Daoy (cell line): ENCODE measurements at places on chromosomes 5 and 9. TPM values are rescaled to one million over a fixed set of nuclear protein-coding genes. Genes with fewer than 3 reads are reported as not detected.

The NPDC1 gene
- 15.9 and 17.4 TPM in 2 replicates for total RNA-seq

DNA sequence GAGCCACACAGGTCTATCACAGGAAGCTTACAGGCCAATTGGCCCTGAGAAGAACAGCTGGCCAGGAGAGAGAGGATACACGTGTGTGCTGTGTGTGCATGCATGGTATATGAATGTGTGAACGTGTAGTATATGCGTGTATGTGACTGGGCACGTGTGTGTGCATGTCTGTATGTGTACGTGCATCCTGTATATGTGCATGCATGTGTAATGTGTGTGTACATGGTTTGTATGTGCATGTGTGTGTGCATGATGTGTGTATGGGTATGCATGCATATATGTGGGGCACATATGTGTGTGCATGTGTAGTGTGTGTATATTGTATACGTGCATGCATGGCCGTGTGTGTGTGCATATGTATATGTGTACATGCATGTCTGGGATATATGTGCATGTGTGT, 57.0 kb upstream of the FCN2 start:
- no peak for DNase-seq

DNA sequence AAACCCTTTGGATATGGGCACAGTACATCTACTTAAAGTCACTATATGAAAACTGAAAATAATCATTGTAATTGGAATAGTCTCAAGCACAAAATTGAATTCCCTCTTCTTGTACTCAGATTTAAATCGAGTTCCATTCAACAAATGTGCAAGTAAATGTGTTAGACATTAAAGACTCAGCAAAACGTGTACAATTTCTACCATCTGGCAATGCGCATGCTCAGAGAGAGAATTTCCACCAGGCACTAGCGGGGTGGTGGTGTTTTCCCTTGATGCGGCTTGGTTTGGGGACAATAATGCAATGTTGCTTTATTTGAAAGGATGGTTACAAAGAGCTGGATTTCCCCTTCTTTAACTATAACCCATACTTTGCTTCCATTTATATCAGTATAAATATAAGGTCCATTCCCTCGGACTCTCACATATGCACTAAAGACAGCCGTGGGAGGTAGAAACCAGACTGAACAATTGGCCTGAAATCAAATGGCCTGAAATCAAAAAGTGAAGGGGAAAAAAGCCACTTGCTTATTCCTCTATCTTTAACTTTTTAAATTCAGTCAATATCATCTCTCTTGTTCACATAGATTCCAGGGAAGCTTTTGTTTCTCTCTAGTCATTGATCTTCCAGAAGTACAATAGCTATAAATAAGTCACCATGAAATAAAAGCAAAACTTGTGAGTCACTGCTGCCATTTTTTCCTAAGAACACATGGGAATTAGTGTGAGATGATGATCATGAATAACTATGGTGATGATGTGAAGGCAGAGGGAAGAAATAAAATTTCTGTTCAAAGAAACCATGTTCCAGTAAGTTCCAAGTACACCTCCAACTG, 59.2 kb downstream of the ADAMTS12 start:
- DNase-seq, result no peak

- DNase-seq, result no peak
Measured at GRCh38 chr5:160452795-160453194, 31.1 kb downstream of the PTTG1 start.

GRCh38 chr5:161098516-161098915, 246.5 kb upstream of the ATP10B start:
- DNase-seq, result no peak

GRCh38 chr9:2791246-2791645, 52.6 kb downstream of the PUM3 start:
- DNase-seq, result no peak

- DNase-seq, result no peak
Measured at GRCh38 chr5:135355169-135355568, 43.9 kb downstream of the MACROH2A1 start.

DNA sequence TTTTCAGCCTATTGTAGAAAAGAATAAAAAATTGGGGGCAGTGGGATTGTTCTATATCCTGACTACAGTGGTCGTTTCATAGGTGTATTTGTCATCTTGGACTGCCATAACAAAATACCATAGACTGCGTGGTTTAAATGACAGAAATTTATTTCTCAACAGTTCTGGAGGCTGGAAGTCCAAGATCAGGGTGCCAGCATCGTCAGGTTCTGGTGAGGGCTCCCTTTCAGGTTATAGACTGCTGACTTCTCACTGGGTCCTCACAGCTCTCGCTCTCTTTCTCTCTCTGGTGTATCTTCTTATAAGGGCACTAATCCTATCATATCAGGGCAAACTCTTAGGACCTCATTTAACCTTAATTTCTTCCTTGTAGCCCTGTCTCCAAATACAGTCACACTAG, 356.7 kb upstream of the TRPC7 start:
- DNase-seq, result no peak

- DNase-seq, result peak; percentile 30
Measured at GRCh38 chr5:167769846-167770413, 521.5 kb upstream of the WWC1 start.

DNA sequence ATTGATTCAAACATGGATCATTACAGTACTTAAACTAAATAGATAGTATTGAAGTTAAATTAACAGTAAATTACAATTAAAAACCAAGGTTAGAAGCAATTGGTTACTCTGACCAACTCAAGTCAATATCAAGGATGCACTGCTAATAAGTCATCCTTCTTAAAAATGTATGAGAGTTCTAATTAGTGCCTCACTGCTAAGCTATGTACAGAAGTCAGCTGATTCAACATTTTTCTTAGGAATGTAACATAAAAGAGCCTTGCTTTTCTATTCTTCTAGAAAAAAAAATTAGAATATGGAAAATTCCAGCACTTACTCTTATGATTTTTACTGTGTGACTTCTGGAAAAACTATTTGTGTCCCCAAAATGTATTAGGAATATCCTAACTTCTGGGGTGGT, 75.7 kb upstream of the FBN2 start:
- no peak for DNase-seq

GRCh38 chr9:116494815-116495634, 192.1 kb upstream of the TRIM32 start:
- peak; percentile 54 for DNase-seq

- DNase-seq, result no peak
Measured at GRCh38 chr5:107803728-107804127, 133.0 kb upstream of the EFNA5 start.

The ANKRD18B gene
- total RNA-seq, result 4.2 and 16.5 TPM in 2 replicates

The RMRP gene
- 3,813 and 4,416 TPM in 2 replicates for total RNA-seq

GRCh38 chr9:128247226-128247803, 28.5 kb downstream of the GOLGA2 start:
- DNase-seq, result no peak

The OR2S2 gene
- total RNA-seq, result not detected in 2 replicates

DNA sequence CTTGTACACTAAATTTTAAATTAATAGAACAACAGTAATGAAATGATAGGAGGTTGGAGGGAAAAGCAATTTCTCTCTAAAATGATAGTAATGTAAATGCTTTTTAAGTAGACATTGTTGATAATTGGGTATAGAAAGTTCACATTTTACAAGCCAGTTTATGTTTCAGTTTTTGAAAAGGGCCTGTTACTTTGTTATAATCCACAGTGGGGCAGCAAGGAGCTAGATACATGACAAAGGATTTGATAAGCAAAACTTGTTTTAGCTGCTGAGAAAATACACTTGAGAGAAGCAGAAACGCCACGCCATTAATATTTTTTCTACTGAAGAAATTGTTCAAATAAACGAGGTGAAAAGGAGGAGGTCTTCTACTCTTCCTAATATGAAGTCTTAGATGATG, 30.2 kb downstream of the SREK1 start:
- no peak for DNase-seq

- no peak for DNase-seq
Measured at GRCh38 chr9:109972026-109972882, 192.3 kb downstream of the PALM2AKAP2 start.

- DNase-seq, result no peak
Measured at GRCh38 chr5:59500014-59500413, 393.5 kb downstream of the PDE4D start.

The RORB gene
- total RNA-seq, result 2.9 and 3.5 TPM in 2 replicates

DNA sequence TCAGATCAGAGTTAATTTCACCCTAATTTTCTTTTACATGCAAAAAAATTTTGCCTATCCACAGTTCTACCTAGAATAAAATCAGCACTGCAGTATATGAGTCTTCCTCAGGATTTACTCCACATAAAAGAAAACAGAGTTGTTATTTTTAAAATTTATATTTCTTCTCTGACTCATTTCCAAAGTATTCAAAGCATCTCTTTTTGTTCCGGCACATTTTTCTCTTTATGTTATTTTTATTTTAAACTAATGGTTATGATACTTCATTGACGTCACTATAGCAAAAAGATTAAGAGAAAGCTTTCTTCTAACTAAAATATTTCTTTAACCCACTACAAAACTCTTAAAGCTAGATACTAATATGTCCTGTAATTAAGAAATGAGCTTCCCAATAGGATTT, 590.4 kb downstream of the PRELID2 start:
- DNase-seq, result no peak
